ENCODE measurements at places on chromosomes 12 and 14. TPM values are rescaled to one million over a fixed set of nuclear protein-coding genes. Genes with fewer than 3 reads are reported as not detected.

Gene CPNE6
- total RNA-seq, result not detected

Gene KRT74
- total RNA-seq, result not detected

Gene NYNRIN
- total RNA-seq, result 21.3 TPM

Gene RERG
- not detected for total RNA-seq

Gene GUCY2C
- not detected for total RNA-seq

Gene EPYC
- total RNA-seq, result not detected

Gene GALNT6
- total RNA-seq, result 6.1 TPM

Gene LAG3
- 0.05 TPM for total RNA-seq

Gene TMEM233
- not detected for total RNA-seq

Gene KCNA5
- total RNA-seq, result not detected

Gene PRB2
- 0.76 TPM for total RNA-seq

Gene SRRM4
- not detected for total RNA-seq

Gene TAS2R7
- not detected for total RNA-seq

Gene AP5M1
- 7.8 TPM for total RNA-seq

Gene TAS2R46
- total RNA-seq, result 0.76 TPM

Gene NRL
- total RNA-seq, result 6.5 TPM

Gene SLCO1B1
- total RNA-seq, result 0.36 TPM

Gene TMEM253
- 0.41 TPM for total RNA-seq

Gene POLR3B
- total RNA-seq, result 6.2 TPM

Gene ANKS1B
- not detected for total RNA-seq

Gene AGAP2
- 1.9 TPM for total RNA-seq

Gene IAPP
- total RNA-seq, result not detected

Gene RND1
- 8.7 TPM for total RNA-seq

Gene ZNF664
- 103 TPM for total RNA-seq

Gene LARP4
- 15.7 TPM for total RNA-seq

Gene NFATC4
- 2.9 TPM for total RNA-seq

Gene TMEM119
- total RNA-seq, result not detected

Gene TMEM117
- 0.91 TPM for total RNA-seq

Gene MIP
- 0.15 TPM for total RNA-seq

Gene SSTR1
- total RNA-seq, result 0.56 TPM

Gene KRT81
- not detected for total RNA-seq

Gene IL31
- not detected for total RNA-seq

Gene KITLG
- total RNA-seq, result 42.1 TPM

Gene CIROP
- not detected for total RNA-seq

Gene ARID4A
- total RNA-seq, result 4.7 TPM

Gene SPX
- not detected for total RNA-seq

Gene EML5
- total RNA-seq, result 0.63 TPM

Gene GNG2
- total RNA-seq, result not detected

Gene CELA1
- total RNA-seq, result not detected

Gene TXNDC16
- 1.0 TPM for total RNA-seq

Gene PIK3C2G
- total RNA-seq, result not detected

Gene SAMD4A
- 9.5 TPM for total RNA-seq

Gene CLMN
- 4.4 TPM for total RNA-seq

Gene C3AR1
- total RNA-seq, result not detected

Gene SDR9C7
- total RNA-seq, result not detected

Gene CAPZA3
- total RNA-seq, result not detected

Gene RILPL2
- 2.0 TPM for total RNA-seq

Gene RBMS2
- total RNA-seq, result 7.1 TPM

Gene SLC25A47
- total RNA-seq, result 0.37 TPM

Gene C1RL
- total RNA-seq, result 39.1 TPM

Gene GLI1
- 4.2 TPM for total RNA-seq

Gene POTEG
- total RNA-seq, result not detected

Gene SLC35F4
- not detected for total RNA-seq

Gene KCNH3
- total RNA-seq, result not detected

Gene AQP5
- 109 TPM for total RNA-seq

Gene BAG5
- 12.1 TPM for total RNA-seq

Gene SLC17A8
- total RNA-seq, result not detected

Gene SERPINA12
- total RNA-seq, result not detected

Gene AMN
- 2.5 TPM for total RNA-seq
